GM20000 (cell line): ENCODE measurements at places on chromosomes 7 and 10.

- no peak for DNase-seq
These were observed 49.7 kb upstream of the GLCCI1 start for GRCh38 chr7:7918736-7919448.

- DNase-seq = no peak
These were observed 138.7 kb upstream of the ADO start for GRCh38 chr10:62665771-62666170.

GRCh38 chr7:31695859-31696614 is 9.0 kb downstream of the PPP1R17 start:
- no peak for DNase-seq

GRCh38 chr7:13262929-13263530 is 575.6 kb downstream of the ARL4A start:
- peak; percentile 5 for DNase-seq

- peak; percentile 25 for DNase-seq
These were observed 82.0 kb downstream of the FGFR2 start for GRCh38 chr10:121516093-121516865.

GRCh38 chr10:71817831-71818655 is 33.0 kb downstream of the PSAP start:
- DNase-seq = no peak

DNA sequence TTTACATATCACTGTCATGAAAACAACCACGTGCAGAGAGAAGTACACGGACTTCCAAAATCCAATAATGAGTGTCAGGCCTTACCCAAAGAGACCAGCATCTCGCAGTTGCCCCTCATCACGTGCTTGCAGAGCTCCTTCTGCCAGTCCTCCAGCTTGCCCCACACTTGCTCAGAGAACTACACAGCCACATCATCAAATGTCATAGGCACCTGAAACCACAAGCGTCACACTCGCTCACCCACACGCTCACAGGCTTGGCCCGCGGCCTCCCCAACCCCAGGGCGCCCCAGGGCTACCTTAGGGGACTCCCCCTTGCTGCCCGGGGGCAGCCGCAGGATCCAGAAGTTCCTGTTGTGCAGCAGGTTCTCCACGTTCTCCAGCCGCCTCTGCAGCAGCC is 123.4 kb upstream of the ZNF746 start:
- DNase-seq = peak; percentile 41

- DNase-seq = no peak
These were observed 8.8 kb upstream of the ZNF503 start for GRCh38 chr10:75410132-75411005.

- DNase-seq = no peak
These were observed 5.4 kb downstream of the AGBL3 start for GRCh38 chr7:134991469-134992339.
